ENCODE measurements at places on chromosomes 16 and 17. TPM values are rescaled to one million over a fixed set of nuclear protein-coding genes. Genes with fewer than 3 reads are reported as not detected.

GRCh38 chr17:5184288-5184687, 7.4 kb downstream of the ZNF594 start:
- DNase-seq = no peak
- H3K4me3 ChIP-seq = no peak overlapping the region
- no peaks in the 10 kb centered on the region for H3K36me3 ChIP-seq

GRCh38 chr17:27295945-27296344, 2.0 kb downstream of the WSB1 start:
- H3K27me3 ChIP-seq = no peaks in the 10 kb centered on the region
- H3K4me1 ChIP-seq = peaks cover 21% of the 10 kb centered on the region
- no peaks in the 10 kb centered on the region for H3K36me3 ChIP-seq
- peak overlapping the region; percentile 13 for H3K27ac ChIP-seq

GRCh38 chr17:36494674-36495073, 8.2 kb downstream of the ZNHIT3 start:
- H3K36me3 ChIP-seq = peaks cover 10% of the 10 kb centered on the region
- H3K27me3 ChIP-seq = no peaks in the 10 kb centered on the region
- H3K4me1 ChIP-seq = no peaks in the 10 kb centered on the region

DNA sequence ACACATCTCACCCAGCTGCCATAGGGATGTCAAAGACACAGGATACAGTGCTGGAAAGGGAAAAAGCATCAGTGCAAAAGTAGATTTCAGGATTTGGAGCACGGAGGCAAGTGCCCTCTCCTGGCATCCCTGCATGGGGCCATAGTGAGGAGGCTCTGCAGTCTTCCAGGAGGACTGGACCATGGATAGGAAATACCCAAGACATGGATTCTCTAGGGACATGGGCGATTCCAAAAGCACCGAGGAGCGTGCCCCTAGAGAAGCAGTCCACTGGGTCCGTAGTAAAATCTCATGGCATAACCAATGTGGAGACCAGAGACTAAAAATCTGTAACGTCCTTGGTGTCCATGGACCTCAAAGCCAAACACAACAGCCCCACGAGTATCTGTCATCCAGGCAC, 818.2 kb downstream of the KCNJ18 start:
- no peak overlapping the region for H3K4me3 ChIP-seq
- H3K27me3 ChIP-seq = no peaks in the 10 kb centered on the region

DNA sequence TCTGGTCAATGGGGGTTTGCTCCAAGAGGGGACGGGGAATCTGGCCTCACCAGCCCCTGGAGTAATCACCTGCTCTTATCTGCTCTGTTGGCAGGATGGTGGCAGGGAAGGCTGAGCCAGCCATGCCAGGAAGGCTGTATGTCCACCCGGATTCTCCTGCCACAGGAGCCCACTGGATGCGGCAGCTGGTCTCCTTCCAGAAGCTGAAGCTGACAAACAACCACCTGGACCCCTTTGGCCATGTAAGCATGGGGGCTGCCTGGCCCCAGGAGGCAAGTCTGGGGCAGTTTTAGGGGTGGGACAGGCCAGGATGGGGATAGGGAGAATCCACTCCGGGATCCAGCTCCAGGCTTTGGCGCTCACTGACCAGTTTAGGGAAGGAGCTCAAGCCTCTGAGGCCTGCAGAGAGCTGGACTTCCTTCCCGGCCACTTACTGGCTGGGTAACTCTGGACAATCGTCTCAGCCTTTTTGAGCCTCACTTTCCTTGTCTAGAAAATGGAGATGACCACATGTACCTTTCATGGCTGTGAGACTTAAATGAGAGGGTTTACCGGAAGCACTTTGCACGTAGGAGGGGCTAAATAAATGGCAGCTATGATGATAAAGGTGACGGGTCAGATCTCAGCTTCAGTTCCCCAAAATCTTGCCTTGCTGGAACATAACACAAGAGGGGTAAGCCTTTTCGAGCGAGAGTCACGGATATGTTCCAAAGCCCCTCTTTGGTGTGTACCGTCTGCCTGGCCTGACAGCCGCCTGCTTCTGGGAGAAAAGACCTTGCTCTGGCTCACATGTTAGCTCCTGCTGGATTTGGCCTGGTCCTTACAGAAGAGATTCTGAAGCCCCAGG, 15.4 kb downstream of the TBX4 start:
- H3K4me3 ChIP-seq = no peak overlapping the region
- no peaks in the 10 kb centered on the region for H3K4me1 ChIP-seq
- peaks cover 30% of the 10 kb centered on the region for H3K27me3 ChIP-seq
- H3K27ac ChIP-seq = no peak overlapping the region

DNA sequence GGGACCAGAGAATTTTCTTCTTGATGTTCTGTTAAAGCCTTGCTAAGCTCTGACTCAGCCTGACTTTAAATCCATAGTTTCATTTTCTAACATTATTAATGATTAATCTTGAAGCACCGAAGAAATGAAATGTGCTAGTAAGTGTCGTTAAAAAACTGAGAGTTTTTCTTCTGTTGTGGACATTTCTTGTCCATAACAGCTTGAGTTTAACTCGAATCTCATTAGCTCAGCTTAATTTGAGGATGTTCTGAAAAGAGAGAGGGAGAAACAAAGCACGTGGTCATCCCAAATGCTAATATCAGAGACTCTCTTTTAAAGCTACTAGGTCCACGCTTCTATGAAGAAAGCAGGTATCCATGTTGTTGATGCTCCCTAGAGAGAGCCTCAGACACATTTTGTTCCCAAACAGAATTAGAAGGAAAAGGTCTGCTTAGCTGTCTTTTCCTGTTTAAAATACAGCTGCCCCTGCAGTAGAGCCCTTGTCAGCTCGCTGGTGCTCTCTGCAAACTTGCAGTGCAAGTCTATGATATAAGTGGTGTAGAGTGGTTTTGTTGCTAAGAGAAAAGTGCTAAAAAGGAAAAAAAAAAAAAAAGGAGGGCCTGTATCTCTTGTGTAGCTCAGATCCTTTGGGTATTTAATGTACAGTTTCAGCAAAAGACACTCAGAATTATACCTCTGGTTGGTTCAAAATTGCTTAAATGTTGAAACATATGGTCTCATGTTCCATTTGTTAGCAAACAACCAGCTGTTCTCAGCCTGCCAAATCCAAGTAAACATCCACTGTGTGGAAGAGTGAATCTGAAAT, 191.1 kb upstream of the TBX2 start:
- no peaks in the 10 kb centered on the region for H3K36me3 ChIP-seq
- H3K4me3 ChIP-seq = no peak overlapping the region
- H3K27ac ChIP-seq = no peak overlapping the region
- peaks cover 4% of the 10 kb centered on the region for H3K27me3 ChIP-seq
- DNase-seq = no peak

GRCh38 chr16:35194681-35195080, 1735.3 kb downstream of the TP53TG3F start:
- H3K27me3 ChIP-seq = no peaks in the 10 kb centered on the region
- no peak for DNase-seq
- no peaks in the 10 kb centered on the region for H3K36me3 ChIP-seq
- no peak overlapping the region for H3K27ac ChIP-seq
- no peaks in the 10 kb centered on the region for H3K4me1 ChIP-seq

DNA sequence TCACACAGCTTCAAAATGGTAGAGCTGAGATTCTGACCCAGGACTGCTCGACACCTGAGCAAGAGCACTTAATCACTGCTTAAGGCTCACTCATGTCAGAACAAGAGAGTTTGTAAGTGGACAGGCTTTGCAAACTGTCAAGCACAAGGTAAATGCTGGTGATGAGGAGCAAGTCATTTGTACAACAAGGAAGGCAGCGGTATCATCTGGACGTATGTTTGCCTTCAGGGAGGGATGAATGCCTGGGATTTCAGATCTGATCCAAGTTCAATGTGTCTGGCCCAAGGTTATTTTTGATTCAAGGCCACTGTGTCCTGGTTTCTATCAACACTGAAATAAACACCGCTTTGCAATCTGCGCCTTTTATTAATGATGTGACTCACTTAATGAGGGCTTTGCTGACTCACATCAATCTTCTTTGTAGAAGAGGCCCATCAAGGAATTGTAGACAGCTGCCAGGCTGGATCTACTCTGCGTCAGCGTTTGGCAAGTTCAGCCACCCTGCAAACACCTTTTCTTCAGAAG, 174.4 kb upstream of the HS3ST3A1 start:
- no peaks in the 10 kb centered on the region for H3K27me3 ChIP-seq
- H3K27ac ChIP-seq = no peak overlapping the region
- no peak for DNase-seq
- H3K4me1 ChIP-seq = no peaks in the 10 kb centered on the region

- H3K27ac ChIP-seq = no peak overlapping the region
- H3K4me3 ChIP-seq = no peak overlapping the region
- DNase-seq = no peak
- no peaks in the 10 kb centered on the region for H3K4me1 ChIP-seq
- no peaks in the 10 kb centered on the region for H3K36me3 ChIP-seq
Observed at GRCh38 chr17:6159541-6160231, 89.5 kb downstream of the WSCD1 start.

GRCh38 chr16:77273-77806, 685 bp upstream of the MPG start:
- DNase-seq = peak; percentile 65
- peak overlapping the region; percentile 92 for H3K27ac ChIP-seq
- no peaks in the 10 kb centered on the region for H3K27me3 ChIP-seq

DNA sequence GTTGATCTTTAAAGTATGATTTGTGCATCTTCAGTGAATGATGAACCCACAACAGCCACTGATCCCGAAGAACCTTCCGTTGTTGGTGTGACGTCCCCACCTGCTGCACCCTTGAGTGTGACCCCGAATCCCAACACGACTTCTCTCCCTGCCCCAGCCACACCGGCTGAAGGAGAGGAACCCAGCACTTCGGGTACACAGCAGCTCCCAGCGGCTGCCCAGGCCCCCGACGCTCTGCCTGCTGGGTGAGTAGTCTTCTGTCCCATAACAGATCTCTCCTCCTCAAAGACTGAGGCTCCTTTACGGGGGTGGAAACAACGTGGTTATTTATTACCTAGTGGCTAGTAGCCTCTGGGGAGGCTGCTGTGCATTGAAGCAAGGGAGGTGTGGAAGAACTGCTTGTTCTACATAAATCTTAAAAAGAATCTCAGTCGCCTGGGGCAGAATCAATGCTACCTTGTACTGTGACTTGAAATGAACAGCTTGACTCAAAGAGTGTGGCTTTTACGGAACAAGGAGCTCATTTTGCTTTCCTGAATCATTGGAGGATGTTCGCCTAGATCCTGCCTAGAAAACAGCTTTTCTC, 63.0 kb upstream of the CLEC18A start:
- H3K36me3 ChIP-seq = peaks cover 2% of the 10 kb centered on the region
- no peak for DNase-seq
- H3K4me3 ChIP-seq = no peak overlapping the region
- H3K4me1 ChIP-seq = peaks cover 10% of the 10 kb centered on the region
- no peaks in the 10 kb centered on the region for H3K27me3 ChIP-seq

DNA sequence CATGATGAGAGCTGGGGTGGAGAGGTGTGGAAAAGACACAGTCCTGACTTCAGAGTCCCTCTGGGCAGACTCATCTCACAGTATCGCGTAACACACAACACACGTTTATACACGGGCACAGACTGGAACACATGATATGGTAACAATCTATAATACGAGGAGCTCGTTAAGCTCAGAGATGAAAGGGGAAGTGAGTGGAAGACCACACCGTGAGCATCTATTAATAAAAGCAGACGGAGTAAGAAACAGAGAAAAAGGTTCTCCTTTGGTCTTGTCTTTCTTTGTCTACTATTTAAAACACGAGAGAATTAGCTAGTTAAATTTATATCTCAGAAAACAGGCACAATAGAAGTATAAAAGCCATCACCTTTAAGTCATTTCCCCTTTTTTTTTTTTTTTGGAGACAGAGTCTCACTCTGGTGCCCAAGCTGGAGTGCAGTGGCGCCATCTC, 13.5 kb downstream of the ANKRD11 start:
- H3K4me1 ChIP-seq = peaks cover 2% of the 10 kb centered on the region
- no peak overlapping the region for H3K4me3 ChIP-seq
- H3K36me3 ChIP-seq = no peaks in the 10 kb centered on the region
- H3K27me3 ChIP-seq = no peaks in the 10 kb centered on the region
- DNase-seq = no peak

GRCh38 chr16:89312194-89312593, 94.7 kb downstream of the ZNF778 start:
- no peaks in the 10 kb centered on the region for H3K36me3 ChIP-seq
- H3K27ac ChIP-seq = no peak overlapping the region
- no peak overlapping the region for H3K4me3 ChIP-seq

DNA sequence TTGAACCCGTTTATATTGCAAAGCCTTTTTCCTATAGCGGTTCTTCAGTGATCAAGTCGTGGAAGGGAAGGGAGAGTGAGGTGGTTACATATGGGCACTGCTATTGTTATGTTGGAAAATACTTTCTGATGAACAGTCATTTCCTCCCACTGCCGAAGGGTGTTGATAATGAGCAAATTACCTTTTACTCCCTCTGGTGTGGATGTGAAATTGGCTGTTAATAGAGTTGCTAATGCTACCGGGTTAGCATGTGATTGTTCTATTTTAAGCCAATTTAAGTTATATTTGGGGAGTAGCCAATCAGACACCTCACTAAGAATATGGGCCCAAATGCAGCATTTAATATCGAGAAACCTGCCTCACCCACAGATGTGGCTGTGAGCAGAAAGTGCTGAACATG, 15.6 kb upstream of the PMFBP1 start:
- DNase-seq = no peak
- H3K4me3 ChIP-seq = no peak overlapping the region
- no peaks in the 10 kb centered on the region for H3K4me1 ChIP-seq
- H3K27me3 ChIP-seq = no peaks in the 10 kb centered on the region
- no peak overlapping the region for H3K27ac ChIP-seq

GRCh38 chr16:84595052-84595481, 22.8 kb downstream of the COTL1 start:
- H3K36me3 ChIP-seq = peaks cover 2% of the 10 kb centered on the region
- no peaks in the 10 kb centered on the region for H3K27me3 ChIP-seq
- H3K4me1 ChIP-seq = peaks cover 28% of the 10 kb centered on the region
- DNase-seq = no peak
- no peak overlapping the region for H3K27ac ChIP-seq
- H3K4me3 ChIP-seq = no peak overlapping the region

DNA sequence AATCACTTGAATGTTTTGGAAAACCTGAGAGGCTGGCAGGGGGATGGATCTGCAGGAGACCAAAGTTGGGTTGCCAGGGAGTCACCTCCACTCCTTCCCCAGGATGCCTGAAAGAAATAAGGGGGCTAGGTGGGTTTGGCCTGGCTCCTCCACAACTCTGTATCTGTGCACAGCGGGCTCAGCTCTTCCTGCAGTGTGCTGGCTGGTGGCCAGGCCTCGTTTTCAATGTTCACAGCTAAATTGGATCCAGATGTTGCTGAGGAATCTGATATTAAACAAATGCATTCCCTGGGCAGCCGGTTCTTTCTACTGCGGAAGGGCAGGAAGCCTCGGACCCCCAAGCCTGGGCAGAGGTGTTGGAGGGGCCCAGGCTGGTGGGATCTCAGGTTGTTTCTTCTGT, 106.2 kb downstream of the N4BP1 start:
- no peak overlapping the region for H3K4me3 ChIP-seq
- H3K4me1 ChIP-seq = no peaks in the 10 kb centered on the region
- no peak overlapping the region for H3K27ac ChIP-seq

GGT6 gene
- not detected for total RNA-seq

CCL4 gene
- total RNA-seq = not detected

ZC3H18 gene
- 52.8 TPM for total RNA-seq

SYCE1L gene
- total RNA-seq = 28.6 TPM

TNP2 gene
- total RNA-seq = not detected

FBXW10 gene
- total RNA-seq = not detected

SUZ12 gene
- total RNA-seq = 30.9 TPM

KRT33A gene
- not detected for total RNA-seq

TCAP gene
- 0.93 TPM for total RNA-seq

ITGAL gene
- not detected for total RNA-seq

ABCA6 gene
- 30.5 TPM for total RNA-seq

OTOA gene
- total RNA-seq = not detected

P2RX1 gene
- total RNA-seq = not detected

CFAP97D1 gene
- total RNA-seq = not detected

Measured in endothelial cell of umbilical vein (primary cell).